GM20000 (cell line): ENCODE measurements at places on chromosomes 11 and 22.

DNA sequence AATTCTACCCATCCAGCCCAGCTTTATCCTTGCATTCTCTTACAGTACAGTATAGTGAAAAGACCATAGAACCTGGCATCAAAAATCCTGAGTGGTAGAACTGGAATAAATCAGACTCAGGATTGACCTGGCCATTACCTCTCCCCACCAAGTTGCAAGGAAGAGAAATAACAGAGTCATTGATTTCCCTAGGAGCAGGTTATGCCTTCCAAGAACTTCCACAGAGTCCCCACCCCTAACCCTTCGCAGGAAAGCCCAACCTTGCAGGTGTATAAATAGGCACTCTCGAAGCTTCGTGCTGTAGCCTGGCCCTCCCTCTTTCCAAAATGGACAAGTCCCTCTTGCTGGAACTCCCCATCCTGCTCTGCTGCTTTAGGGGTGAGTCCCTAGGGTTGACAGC is at the start of gene PATE1:
TSS of gene PATE1 (plus strand) at position 301 of the 400 bp plus-strand sequence. CDS start at position 327, 26 bp downstream.
- no peak for DNase-seq

DNA sequence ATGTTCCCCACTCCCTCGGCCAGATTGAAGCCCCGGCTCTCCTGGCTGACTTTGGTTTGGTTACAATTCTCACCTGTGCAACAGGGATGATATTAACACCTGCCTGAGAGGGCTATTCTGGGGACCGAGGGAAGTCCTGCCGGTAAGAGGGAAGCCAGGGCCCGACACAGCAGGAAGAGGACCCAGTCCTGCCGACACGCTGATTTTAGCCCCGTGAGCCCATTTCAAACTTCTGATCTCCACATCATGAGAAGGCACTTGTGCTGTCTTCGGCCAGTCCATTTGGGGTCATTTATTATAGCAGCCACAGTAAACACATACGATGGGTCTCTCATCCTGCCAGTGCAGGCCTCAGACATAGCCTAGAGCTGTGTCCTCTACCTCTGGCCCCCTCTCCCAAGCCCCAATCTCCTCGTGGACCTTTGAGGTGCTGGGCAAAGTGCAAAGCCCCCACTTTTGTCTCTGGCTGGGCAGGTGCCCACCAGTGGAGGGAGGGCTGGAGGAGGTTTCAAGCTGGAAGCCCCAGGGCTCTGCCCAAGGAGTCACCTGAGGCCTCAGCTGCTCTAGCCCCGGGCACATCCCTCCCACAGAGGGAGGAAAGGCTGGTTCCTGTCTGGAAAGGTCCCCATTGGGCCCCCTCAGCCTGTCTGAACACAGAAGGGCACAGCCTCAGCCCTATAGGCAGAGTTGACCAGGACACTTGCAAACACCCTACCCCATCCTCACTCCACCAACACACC is 59.1 kb upstream of the FGF3 start:
- no peak for DNase-seq

GRCh38 chr11:115927823-115928329 is 423.7 kb upstream of the CADM1 start:
- DNase-seq = no peak

DNA sequence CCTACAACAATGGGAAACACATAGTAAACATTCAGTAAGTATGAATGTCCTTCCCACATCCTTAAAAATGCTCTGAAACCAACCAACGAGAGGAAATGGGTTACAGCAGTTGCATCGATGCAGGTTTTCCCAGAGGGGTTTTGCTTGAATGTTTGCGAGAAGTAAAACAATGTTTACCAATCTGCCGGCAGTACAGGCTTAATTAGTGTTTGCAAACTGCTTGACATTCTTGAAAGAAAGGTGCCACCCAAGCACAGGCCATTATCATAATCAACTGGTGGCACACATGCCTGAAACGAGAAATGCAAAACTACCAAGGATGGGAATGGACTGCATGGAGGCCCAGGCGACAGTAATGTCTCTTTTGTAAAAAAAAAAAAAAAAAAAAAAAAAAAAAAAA is 27.1 kb upstream of the OPCML start:
- no peak for DNase-seq

DNA sequence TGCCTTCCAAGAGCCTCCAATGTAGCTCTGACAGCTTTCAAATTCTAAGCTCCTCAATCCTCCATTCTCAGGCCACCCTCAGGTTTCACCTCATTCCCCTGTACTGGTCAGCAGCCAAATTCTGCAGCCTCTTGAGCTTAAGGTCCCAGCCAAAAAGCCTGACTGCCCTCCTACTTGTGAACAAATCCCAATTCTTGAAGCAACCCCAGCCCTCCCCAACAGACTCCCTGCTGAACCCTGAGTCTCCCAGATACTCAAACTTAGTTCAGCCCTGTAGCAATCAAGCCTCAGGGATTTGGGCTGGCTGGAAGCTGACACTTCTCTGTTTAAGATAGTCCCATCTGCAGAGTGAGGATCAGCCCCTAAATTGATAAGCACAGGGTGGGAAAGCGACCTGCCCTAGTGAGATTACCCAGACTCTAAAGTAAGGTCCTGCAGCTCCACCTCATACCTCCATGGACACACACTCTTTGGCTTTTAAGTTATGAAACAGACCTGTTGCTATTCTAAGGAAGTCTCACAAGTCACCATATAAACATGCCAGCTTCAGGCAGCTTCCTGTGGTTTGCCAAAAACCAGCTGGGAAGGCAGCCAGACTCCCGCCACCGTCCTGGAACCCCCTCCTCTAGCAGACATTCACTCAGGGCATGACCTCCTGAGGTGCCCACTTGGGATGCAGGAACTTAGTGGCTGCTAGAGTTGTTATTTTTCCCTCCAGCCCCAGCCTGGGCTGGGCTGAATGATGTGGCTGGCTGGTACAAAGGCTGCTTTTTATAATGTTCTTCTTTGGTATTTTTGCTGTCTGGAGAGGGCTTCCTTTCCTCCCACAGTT is 82.5 kb upstream of the PICALM start:
- no peak for DNase-seq

- DNase-seq = no peak
Measured at GRCh38 chr22:27641049-27641795, 160.3 kb downstream of the MN1 start.

DNA sequence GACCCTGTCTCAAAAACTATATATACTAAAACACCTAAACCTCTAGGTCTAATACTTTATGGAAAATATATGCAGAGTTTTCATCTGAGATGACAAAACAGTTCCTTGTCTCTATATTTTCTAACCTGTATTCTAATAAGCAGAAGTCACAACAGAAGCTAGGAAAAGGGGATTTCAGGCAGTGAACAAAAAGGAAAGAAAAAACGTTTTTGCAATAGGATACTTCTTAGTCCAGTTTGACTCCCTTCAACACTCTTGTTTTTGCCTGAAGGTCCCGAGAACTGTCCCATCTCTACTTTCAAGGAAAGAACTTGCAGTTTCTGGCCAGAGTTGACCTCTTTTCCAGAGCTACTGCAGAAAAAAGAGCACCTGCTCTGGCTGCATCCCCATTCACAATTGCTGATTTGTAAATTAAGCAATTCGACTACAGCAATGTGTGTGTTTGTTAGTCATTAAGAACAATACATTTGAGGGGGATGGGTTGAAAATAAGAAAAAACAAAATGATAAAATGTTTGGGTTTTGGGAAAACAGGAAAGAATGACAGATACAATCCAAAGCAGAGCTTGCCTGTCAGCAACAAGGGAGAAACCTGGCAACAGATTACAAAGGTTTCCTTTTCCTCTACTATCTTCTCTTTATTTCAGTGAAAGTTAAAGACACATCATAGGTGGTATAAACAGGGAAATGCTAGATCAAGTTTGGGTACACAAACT is 160.0 kb downstream of the FCHSD2 start:
- no peak for DNase-seq

DNA sequence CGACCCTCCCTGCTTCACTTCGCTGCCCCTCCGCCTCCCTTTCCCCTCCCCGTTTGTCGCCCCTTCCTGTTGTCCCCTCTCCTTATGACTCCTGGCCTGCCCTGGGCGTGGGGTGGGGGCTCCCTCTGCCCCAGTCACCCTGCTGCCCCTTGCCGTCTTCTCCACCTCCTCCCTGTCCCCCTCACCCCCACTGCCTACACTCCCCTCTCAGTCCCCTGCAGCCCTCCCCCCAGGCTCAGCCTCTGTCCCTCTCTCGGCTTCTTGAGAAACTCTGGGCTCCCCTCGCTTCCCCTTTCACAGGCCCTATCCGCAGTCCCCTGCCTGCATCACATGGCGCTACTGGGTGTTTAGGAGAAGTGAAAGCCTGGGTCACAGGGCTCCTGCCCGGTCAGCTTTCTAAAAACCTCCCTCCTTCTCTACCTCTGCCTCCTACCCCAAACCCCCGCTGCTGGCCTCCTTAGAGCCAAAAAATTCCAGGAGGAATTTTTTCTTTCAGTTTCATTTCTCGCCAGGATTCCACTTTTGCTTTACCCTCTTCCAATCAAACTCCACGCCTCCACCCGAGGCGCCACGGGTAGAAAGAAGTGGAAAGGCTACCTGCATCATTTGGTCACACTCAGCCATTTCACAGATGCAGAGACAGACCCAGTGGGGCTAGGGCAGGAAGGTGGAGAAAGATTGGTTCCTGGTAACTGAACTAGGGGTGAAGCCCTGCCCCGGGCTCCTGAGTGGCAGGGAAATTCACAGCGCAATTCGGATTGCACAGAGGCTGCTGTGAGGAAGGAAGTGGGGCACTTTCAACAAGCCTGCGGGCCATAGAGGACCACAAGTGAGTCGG is at the start of gene SLC15A3:
TSS of gene SLC15A3 (minus strand) at position 273 of the 838 bp plus-strand sequence. CDS start 625 bp downstream, outside the sequence.
- DNase-seq = peak; percentile 91

DNA sequence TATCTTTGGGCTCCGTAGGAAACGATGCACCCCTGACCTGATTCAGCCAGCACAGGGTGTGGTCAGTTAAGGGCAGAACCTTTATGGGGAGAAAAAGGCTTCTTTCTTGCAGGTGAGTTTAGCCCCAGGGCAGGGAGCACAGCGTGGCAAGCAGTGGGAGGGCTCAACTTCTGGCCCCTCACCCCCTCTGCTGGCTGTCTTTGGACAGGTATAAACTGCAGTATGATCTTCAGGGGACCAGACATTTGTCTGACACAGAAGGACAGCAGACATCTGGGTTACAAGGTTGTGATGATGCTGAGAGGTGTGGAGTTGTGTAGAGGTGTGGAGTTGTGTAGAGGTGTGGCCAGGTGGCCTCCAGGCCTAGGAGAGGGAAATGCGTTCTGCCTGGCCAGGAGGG is 324.0 kb upstream of the PLET1 start:
- DNase-seq = no peak

- no peak for DNase-seq
Measured at GRCh38 chr11:132859306-132859705, 673.0 kb downstream of the OPCML start.

DNA sequence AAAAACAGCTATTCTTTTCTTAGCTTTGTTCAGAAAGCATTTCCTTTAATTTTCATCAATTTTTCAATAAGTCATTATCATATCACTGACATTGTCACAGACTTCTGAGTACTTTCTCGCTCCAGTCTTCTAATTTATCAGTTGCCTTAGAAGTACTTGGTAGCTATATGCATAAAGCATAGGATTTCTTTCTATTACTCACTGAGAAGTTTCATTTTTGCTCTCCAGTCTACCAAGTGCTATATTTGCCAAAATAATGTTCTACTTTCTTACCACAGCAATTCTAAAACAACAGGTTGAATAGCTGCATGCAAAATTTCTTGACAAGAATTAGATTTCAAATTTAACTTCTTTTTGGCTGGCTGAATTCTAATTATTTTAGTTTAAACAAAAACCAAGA is 116.3 kb downstream of the STK33 start:
- DNase-seq = peak; percentile 26

DNA sequence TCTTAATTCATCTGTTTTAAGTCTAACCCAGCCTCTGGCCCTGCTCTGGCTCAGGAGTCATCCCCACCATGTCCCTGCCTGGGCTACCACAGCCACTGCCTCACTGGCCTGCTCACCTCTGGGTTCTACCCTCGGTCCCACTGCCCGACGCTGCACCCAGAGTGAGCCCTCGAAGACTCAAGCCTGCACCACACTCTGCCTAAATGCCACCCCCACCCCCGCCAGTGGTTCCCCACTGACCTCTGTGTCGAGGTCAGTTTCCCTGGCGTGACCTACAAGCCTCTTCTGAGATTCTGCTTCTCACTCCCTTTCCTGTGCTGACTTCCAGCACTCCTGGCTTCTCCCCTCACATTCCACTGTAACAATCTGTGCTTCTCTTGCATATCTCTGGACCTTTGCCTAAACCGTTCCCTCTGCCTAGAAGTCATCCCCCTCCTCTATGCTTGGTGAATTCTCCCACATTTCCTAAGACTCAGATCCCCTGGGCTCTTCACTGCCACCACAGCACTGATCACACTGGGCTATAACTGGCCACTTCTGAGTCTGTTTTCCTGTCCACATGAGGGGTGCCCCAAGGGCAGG is 12.5 kb upstream of the PDE2A start:
- DNase-seq = no peak
